ENCODE measurements at places on chromosomes 11 and 22.
A peak's percentile ranks its signal among the peaks of the same experiment; 100 is the strongest.

- no peak for DNase-seq
These were observed 22.3 kb upstream of the DGCR8 start for GRCh38 chr22:20057596-20058268.

DNA sequence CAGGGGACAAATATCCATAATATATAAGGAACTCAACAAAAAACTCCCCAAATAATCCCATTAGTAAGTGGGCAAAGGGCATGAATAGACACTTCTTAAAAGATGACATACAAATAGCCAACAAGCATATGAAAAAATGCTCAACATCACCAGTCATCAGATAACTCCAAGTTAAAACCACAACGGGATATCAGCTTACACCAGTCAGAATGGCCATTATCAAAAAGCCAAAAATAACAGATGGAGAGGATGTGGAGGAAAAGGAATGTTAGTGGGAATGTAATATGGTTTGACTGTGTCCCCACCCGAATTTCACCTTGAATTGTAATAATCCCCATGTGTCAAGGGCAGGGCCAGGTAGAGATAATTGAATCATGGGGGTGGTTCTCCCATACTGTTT is 350.1 kb downstream of the GUCY1A2 start:
- DNase-seq: no peak

DNA sequence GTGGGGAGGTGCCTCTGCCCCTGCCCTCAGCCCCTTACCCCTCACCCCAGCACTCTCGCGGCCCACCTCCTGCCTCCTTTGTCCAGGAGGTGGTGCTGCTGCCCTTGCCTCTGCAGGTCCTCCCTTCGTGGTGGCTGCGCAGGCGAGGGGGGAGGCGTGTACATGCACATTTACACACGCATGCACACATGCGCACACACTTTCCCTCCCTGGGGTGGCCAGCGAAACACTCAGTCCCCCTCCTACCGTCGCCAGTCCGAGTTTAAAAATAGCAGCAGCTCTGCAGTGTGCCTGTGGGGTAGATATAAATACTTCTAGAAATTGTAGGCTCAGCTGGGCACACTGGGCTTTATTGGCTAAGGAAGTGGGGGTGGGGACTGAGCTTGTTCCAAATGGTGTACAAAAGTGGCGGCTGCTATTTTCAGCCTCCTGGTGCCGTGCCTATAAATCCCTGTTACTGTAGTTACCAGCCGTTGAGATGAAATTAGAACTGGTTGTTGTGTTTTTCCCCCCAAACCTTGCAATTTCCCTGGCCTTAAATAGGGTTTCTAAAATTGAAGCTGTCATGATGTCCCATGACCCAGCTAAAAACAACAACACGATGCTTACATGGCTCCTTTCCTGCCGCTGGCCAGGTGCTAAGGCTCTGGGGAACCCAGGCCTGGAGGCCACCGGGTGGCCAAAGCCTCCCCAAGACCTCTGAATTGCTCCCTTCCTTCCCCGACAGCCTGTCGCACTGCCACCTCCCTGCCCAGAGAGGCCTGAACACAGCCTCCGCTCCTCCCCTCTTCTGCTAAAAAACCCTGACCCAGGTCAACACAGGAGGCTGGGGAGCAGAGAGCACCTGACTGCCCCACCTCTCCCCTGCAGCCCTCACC is 12.4 kb downstream of the PICK1 start:
- no peak for DNase-seq

DNA sequence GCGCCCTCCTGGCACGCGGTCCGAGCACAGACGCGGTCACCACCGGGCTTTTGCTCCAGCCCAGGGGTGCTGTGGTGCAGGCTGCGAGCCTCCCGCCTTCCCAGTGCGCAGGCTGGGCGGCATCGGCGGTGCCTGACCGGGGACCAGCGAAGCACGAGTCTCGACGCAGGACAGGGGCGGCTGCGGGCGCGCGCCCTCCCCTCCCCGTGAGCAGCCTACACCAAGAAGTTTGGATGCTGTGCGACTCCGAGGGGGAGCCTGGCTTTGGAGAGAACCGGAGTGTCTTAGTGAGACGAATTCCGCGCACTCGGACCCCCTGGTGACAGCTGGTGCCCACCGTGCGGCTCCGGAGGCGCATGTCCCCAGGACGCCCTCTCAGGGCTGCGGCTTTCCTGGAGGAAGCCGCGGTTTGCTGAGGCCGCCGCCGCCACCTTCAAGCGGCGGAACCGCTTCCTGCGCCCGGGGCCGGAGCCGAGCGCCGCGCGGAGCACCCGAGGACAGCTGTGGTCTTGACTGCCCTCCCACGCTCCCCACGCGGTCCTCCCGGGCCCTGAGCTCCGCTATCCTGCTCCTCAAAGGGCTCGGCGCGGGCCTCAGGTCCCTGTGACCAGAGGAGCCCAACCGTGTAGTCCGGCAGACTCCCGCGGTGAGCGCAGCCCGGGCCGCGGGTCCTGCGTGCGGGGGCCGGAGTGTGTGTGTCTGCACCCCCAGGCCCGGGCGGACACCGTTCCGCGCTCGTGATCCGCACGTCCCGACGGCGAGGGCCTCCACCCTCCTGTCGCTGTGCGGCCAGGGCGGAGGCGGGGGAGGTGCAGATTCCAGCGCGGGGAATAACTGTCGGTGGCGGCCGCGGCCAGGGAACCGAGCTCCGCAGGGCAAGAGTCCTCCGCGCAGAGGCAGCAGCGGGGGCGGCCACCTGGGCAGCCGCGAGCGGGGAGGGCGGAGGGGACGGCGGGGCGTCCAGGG is 1.7 kb downstream of the FGF3 start:
- DNase-seq: no peak

GRCh38 chr11:95832763-95833162 is 42.5 kb downstream of the CEP57 start:
- DNase-seq: no peak

DNA sequence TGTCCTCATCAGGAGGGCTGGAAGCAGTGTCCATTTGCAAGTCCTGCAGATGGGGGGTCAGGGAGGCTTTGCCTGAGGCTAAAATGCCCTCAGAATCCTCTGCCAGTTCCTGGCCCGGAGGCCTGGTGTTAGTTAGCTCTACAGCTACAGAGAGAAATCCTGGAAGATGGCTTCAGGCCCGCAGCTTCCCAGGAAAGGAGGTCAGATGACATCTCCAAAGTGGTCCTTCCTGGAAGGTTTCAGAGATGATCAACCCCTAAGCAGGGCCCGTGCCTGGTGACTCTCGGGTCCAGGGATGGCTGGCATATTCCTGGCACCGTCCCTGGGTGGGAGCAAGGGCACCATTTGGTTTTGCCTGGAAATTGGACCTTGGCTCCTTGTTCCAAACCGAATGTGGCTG is 959.1 kb downstream of the BRD1 start:
- no peak for DNase-seq

- no peak for DNase-seq
These were observed 288.0 kb upstream of the CHORDC1 start for GRCh38 chr11:90510839-90511238.

DNA sequence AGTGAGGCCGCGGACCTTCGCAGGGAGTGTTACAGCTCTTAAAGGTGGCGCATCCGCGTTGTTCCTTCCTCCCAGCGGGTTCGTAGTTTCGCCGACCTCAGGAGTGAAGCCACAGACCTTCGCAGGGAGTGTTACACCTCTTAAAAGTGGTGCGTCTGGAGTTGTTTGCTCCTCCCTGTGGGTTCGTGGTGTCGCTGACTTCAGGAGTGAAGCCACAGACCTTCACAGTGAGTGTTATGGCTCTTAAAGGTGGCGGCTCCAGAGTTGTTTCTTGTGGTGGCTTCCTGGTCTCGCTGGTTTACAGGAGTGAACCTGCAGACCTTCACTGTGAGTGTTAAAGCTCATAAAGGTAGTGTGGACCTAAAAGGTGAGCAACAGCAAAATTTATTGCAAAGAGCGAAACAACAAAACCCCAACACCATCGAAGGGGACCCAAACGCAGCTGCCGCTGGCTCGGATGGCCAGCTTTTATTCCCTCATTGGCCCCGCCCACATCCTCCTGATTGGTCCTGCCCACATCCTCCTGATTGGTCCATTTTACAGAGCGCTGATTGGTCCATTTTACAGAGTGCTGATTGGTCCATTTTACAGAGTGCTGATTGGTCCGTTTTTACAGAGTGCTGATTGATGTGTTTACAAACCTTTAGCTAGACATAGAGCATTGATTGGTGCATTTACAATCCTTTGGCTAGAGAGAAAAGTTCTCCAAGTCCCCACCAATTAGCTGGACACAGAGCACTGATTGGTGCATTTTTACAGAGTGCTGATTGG is 1.2 kb upstream of the TMEM45B start:
- DNase-seq: peak; percentile 53

- DNase-seq: peak; percentile 75
These were observed at the start of gene UCP2 for GRCh38 chr11:73982595-73982989. Gene UCP2 (minus strand): TSS chr11:73982843. CDS start chr11:73978378, 4,465 bp downstream.

DNA sequence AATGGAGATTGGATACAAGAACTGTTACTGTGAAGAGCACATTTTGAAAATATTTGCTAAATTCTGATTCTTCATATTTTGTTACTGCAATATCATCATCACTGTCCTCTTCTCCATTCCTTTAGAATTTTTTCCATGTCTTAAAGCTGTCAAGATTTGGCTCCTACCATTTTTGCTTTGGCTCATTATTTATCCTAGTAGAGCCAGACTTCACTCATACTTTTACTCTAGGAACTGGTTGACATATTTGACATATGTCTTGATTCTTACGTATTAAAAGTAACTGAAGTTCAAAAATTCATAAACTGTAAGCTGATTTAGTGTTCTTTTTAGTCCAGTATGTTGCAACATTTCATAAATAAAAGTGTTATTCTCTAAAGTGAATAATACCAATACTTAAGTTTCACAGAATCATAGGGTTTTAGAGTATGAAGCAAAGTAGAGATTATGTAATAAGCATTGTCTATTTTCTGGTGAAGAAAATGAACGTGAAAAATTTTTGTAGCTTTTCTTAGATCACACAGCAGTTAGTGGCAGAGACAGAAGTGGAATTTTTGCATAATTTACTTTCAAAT is 225.6 kb downstream of the TMEM135 start:
- DNase-seq: no peak

GRCh38 chr11:115344846-115345245 is 159.4 kb downstream of the CADM1 start:
- no peak for DNase-seq

- DNase-seq: no peak
These were observed 9.4 kb upstream of the SIGIRR start for GRCh38 chr11:424232-424631.

GRCh38 chr11:64120951-64121569 is 44.9 kb downstream of the MACROD1 start:
- DNase-seq: no peak

DNA sequence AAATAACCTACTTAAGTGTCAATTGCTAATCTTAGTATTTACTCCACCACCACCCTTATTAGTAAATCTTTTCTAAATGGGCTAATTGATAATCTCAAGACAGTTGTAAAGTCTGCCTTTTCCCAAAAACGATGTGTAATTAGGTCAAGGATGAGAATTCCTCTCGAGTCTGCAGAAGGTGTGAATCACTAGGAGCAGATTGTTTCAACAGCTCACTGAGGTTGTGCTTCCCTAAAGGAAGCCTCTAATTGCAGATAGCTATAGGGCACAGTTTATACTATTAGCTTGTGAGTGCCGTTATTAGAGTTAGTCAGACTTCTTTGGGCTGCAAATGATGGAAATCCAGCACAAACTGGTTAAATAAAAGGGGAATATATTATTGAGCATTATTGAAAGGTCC is 84.9 kb downstream of the C11orf91 start:
- DNase-seq: no peak

- no peak for DNase-seq
These were observed 57.4 kb downstream of the CHST1 start for GRCh38 chr11:45607995-45608394.

DNA sequence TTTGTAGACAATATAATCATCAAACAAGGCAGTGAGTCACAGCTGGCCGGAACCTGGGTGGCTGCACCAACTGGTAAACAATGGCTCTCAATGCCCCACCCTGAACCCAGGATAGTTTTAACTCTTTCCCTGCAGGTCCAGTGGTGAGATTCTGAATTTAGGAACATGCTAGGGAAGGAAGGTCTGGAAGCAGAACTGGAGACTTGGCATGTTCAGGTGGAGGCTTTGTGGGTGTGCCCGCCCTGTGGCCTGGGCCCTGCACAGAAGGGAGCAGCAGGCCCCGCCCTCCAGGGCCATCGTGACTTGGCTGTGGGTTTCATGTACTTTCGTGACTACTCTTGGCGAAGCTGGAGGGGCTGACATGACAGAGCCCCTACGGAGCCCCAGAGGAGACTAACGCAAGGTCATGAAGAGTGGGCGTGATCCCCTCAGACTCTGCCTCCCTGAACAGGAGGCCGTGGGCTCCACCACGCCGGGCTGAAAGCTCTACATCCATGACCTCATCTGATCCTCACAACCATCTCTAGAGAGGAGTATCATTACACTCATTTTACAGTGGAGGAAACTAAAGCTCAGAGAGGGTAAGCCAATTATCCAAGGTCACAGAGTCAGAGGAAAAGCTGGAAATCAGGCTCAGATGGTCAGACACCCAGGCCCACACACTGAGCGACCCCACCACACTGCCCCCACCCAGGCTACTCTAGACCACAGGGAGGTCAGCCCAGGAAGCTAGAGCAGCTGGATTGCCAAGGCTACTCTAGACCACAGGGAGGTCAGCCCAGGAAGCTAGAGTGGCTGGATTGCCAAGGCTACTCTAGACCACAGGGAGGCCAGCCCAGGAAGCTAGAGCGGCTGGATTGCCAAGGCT is 27.3 kb downstream of the MAFF start:
- no peak for DNase-seq

GRCh38 chr11:68018730-68019190 is 8.6 kb downstream of the ALDH3B1 start:
- DNase-seq: no peak

- no peak for DNase-seq
These were observed 8.5 kb downstream of the PPFIA1 start for GRCh38 chr11:70278994-70279393.

DNA sequence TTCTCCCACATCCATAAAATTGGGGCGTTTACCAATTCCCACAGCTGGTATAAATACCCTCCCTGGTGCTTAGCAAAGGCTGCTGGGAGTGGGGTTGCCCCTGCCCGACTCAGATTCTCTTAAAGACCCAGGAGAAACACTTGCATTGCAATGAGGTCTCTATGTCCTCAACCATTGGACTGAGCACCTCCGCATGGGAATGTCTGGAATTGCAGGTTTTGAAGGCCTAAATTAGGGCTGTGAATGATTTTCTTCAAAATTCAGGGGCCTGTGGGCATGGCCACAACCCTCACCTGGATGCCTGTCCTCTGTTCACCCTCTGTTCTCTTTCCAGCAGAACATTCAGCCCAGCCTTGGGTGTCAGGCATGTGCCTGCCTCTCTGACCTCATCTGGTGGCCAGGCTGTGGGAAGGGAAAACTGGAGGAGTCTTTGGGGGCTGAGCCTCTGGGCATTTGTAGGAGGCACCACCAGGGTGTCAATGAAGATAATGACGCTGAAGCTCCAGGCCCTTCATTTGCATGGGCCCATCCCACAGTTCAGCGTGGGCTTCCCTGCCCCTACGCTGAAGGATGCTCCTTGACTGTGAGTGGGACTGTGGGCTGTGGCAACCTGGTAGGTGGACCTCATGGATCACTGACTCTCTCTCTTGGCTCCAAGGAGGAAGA is 52.7 kb upstream of the MYEOV start:
- no peak for DNase-seq

- DNase-seq: no peak
These were observed 92.6 kb upstream of the LIN7C start for GRCh38 chr11:27599217-27599616.

- no peak for DNase-seq
These were observed 43.2 kb upstream of the FADD start for GRCh38 chr11:70159627-70160570.

- DNase-seq: no peak
These were observed 531.8 kb upstream of the CADM1 start for GRCh38 chr11:116035977-116036376.
